ENCODE measurements at places on chromosomes 5 and 9.

DNA sequence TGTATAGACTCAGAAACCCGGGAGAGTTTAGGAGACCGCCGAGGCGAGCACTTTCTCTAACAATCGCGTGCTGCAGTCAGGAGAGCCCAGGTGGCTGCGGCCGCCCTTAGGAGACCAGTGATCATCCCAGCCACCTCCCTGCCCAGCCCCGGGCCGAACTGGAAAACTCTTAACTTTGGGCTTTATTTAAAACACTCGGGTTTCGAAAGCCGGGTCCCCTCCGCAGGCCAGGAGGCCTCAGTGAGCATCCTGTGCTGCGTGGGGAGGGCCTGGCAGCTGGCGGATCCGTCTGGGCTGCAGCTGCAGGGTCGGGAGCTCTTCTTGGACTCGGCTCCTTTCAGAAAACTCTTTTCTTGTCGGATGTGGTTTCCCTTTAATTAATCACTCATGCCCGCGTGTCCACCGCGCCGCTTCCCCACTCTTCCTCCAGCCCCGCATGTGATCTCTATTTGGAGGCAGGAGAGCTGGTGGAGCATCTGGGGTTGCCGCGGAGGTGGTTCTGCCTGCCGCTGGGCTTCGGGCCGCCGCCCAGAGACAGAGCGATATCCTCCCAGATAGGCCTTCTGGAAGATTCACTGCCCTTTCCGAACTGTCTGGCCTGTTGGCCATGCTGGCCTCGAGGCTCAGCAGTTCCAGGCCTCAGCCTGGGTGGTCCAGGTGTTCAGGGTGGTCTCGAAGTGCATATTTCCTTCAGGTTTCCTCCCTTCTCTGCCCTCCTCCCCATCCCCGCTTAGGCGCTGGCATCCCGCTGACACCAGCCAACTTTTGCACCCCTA lies 59.5 kb downstream of the TMEM174 start:
- DNase-seq: no peak

DNA sequence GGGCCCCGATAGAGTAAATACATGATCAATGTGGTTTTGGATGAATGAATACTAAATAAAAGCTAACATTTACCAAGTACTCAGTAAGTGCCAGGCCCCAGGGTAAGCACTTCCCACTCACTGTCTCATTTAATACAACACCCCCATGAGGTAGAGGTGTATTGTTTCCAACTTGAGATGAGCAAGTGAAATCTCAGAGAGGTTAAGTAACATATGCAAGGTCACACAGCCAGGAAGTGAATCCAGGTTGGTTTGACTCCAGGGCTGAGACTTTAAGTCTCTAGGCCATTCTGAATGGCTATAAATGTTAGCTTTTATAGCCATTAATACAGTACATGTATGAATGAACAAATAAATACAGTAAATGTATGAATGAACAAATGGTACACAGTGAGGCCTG lies 39.4 kb downstream of the LHX2 start:
- no peak for DNase-seq

DNA sequence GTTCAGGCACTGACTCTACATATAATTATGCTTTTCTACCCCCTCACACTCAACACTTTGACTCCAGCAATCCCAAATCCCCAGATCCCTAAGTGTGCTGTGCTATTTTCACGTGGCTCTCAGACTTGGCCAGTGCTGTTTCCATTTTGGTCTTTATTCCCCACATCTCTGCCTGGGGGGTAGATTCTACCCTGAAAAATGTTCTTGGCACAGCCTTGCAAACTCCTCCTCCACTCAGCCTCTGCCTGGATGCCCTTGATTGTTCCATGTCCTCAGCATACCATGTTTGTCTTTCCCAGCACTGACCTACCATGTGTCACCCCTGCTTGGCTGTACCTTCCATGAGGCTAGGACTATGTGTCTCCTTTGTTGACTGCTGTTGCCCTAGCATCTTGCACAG lies 43.0 kb downstream of the FXN start:
- no peak for DNase-seq

GRCh38 chr5:34530637-34531036 lies 125.5 kb upstream of the RAI14 start:
- no peak for DNase-seq

GRCh38 chr5:169200125-169200778 lies 100.7 kb downstream of the SLIT3 start:
- no peak for DNase-seq

DNA sequence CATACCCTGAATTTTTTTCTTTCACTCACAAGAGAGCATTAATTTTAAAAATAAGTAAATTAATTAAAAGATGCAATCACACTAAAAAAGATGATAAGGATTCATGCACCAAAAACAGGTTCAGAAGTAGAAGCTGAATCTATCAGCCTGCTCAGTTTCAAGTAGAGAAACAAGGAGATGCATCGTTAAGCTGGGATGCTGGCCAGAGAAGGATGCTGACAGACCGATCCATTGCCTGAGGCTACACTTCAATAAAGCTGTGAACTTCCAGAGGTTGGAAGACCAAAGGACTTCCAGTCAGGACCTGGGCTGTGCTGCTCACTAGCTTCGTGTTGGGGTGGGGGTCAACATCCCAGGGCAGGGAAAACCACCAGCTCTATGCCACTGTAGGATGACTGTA lies 457.7 kb downstream of the EFNA5 start:
- DNase-seq: no peak

- no peak for DNase-seq
Measured at GRCh38 chr9:99505936-99506335, 283.9 kb downstream of the SEC61B start.

GRCh38 chr5:40429258-40430100 lies 250.2 kb upstream of the PTGER4 start:
- no peak for DNase-seq

DNA sequence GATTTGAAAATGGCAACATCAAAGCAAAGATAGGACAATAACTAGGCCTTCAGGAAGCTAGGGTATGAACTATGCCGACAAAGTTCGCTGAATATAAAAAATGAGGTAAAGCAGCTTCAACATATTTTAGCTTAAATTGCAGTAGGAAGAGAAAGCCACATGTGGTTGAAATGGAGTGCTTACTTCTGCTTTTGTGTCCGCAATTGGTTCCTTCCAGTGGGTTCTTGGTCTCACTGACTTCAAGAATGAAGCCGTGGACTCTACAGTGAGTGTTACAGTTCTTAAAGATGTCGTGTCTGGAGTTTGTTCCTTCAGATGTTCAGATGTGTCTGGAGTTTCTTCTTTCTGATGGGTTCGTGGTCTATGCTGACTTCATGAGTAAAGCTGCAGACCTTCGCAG lies 95.2 kb downstream of the APTX start:
- no peak for DNase-seq

- DNase-seq: no peak
Measured at GRCh38 chr5:132435886-132436285, 54.7 kb downstream of the IRF1 start.

DNA sequence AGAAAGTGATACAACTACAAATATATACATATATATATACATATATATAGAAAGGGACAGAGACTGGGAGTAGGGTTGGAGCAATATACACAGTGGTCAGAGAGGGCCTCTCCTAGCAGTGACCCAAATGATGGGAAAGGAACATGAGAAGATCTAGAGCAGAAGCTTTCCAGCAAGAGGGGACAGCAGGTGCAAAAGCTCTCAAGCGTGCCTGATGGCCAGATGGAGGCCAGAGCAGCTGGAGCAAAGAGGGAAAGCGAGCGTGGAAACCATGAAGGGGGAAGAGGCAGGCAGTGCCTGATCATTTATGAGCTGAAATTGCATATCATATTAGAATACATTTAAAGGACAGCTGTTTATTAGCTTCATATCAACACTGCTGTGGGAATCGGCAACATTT lies 7.6 kb upstream of the GRPEL2 start:
- no peak for DNase-seq

GRCh38 chr9:68974431-68974830 lies 39.5 kb downstream of the PRKACG start:
- no peak for DNase-seq

GRCh38 chr5:14063691-14064090 lies 79.5 kb upstream of the TRIO start:
- no peak for DNase-seq

GRCh38 chr5:14258840-14259239 lies 115.7 kb downstream of the TRIO start:
- no peak for DNase-seq

DNA sequence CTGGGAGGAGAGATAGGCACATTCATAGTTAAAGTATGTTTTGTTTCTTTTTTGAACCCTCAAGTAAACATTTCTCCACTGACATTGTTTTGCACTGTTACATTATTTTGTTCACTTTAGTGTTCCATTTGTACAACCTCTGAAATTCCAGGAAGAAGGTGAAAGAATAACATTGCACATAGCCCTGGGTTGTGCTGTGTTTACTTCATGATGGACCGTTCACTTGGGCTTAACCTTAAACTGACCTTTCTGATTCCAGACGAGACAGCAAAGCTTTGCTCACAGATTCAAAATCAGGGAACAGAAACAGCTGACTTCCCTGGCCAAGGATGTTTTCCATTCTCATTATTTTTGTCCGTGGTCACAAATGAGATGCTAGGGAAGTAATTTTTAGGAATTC lies 42.8 kb upstream of the GDNF start:
- no peak for DNase-seq

DNA sequence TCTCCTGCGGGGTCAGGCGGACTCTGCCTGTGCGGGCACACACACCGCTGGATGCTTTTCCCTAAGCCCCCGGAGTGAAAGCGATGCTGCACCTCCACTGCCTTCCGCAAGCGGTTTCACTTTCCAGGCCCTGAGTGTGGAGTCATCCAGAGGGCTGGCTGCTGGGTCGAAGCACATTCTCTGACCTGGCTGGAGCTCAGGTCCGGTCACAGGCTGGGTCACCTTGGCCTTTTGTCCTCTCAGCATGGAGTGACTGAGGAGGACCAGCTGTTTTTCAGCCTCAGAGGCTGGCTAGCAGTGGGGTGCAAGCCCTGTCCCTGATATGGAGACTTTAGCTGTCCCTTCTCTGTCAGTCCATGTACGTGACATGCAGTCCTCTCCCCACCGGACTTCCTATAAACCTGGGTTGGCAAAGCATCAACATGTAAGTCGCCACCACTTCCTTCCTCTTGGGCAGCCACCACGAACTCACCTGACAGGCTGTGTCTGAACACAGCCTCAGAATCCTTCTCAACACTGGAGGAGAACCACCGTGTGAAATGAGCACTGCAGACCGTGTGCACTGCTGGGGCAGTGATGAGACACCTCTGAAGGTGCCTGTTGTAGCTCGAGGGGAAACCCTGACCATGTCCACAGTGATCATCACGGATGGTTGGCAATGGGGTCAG lies 51.3 kb downstream of the GADD45G start:
- DNase-seq: no peak

DNA sequence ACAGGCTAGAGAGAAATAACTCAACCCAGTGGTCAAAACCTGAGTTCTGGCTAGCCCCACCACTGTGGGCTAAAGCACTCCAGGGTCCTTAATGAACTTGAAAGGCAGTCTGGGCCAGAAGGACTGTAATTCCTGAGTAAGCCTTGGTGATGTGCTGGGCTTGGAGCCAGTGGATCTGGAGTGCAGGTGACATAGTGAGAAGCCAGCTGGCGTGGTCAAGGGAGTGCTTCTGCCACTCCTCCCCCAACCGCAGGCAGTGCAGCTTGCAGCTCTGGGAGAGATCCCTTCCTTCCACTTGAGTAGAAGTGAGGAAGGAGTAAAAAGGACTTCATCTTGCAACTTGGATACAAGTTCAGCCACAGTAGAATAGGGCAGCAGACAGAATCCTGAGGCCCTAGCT lies 424.0 kb downstream of the CDH18 start:
- no peak for DNase-seq

GRCh38 chr5:4531756-4532704 lies 608.1 kb upstream of the ADAMTS16 start:
- no peak for DNase-seq

GRCh38 chr9:99576876-99577275 lies 244.8 kb upstream of the NR4A3 start:
- no peak for DNase-seq

GRCh38 chr5:93209476-93209875 lies 371.5 kb downstream of the NR2F1-AS1 start:
- DNase-seq: no peak

DNA sequence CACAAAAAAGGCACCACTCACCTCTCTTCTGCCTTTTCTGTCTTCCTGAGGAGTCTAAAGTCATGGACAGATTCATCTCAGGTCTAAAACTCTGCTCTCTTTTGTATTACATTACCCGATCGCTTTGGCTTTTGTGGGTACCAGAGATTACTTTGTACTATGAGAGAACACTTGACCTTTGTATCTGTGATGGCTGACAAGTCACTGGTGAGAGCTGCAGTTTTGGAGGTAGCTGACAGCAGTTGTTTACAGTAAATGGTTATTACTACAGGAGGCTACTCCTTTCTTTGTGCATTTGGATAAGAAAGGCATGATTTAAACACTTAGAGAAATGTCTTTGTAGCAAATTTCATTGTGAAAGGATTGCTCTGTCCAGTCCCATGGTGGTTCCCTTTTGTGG lies 307.3 kb downstream of the FBXL17 start:
- no peak for DNase-seq

- no peak for DNase-seq
Measured at GRCh38 chr5:165616490-165617405, 2111.3 kb downstream of the MAT2B start.

DNA sequence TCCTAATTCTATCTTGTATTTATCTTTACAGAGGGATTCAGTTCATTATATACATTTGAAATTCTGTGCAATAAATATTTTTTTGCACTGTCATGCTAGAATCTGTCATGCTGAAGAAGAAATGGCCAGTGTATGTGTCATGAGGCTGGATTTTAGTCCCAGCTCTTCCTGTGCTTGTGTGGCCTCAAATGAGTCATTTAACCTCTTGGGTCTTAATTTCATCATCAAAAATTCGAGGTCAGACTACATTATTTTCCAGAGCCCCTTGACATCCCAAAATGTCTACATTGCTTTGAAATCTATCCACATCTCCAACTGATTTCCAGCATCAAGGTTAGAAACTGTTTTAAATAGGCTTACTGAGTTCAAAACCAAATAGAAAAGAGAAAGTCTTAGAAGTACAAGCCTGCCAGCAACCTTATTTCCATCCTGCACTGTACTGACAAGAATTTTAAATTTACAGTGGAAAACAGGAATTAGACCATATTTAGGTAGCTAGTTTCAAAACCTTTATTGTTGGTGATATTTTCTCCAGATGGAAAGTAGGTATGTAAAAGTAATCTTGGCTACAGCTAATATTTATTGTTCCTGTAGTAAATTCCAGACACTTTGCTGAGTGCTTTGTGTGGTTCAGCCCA lies 96.7 kb upstream of the MAMDC2 start:
- no peak for DNase-seq

DNA sequence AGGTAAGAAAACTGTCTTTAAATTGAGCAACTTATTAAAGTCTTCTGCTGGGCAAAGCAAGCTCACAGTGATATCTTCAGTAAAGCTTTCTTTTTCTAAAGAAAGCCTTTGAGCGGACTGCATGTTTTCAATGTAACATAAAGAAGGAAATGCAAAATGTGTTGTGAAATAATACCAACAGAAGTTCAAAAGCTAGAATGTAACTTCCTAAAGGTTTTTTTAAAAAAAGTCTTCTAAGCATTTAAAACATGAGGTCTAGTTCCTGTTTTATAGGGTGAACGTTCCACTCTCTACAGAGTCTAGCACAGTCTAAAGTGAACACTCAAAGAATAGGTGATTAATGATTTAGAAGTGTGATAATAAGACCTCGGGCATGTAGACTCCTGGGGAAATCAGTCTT lies 62.9 kb downstream of the DENND1A start:
- DNase-seq: no peak

- no peak for DNase-seq
Measured at GRCh38 chr9:123749580-123750202, 180.2 kb downstream of the DENND1A start.

- DNase-seq: no peak
Measured at GRCh38 chr5:76600716-76601115, 22.5 kb downstream of the F2RL2 start.

- no peak for DNase-seq
Measured at GRCh38 chr5:55851675-55851979, 470 bp downstream of the IL31RA start.

Measured in stimulated activated CD8-positive, alpha-beta memory T cell treated with anti-CD3 and anti-CD28 coated beads, Interleukin-7, amount 100 ng/mL, for 1 hour (primary cell).